Amygdala (tissue), 56 donors: ENCODE measurements at places on chromosomes 7 and 10.

DNA sequence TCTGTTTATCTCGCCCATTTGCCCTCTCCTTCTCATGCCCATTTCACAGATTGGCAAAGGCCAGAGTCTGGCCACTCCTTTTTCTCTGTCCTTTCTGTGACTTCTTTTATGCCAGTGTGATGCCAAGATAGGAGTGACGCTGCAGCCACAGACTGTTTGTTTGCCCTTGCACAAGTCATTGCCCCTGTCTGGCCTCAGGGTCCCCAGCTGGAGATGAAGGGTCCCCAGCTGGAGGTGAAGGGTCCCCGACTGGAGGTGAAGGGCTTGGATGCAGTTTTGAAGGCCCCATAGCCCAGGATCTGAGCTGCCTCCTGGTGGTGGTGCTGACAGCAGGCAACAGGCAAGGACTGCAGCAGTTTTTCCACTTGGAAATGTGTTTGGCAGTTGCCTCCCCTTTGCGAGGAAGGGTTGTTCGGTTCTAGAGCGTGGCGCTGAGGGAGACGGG lies 50.8 kb upstream of the SLC29A3 start:
- DNase-seq = peak; percentile 38

DNA sequence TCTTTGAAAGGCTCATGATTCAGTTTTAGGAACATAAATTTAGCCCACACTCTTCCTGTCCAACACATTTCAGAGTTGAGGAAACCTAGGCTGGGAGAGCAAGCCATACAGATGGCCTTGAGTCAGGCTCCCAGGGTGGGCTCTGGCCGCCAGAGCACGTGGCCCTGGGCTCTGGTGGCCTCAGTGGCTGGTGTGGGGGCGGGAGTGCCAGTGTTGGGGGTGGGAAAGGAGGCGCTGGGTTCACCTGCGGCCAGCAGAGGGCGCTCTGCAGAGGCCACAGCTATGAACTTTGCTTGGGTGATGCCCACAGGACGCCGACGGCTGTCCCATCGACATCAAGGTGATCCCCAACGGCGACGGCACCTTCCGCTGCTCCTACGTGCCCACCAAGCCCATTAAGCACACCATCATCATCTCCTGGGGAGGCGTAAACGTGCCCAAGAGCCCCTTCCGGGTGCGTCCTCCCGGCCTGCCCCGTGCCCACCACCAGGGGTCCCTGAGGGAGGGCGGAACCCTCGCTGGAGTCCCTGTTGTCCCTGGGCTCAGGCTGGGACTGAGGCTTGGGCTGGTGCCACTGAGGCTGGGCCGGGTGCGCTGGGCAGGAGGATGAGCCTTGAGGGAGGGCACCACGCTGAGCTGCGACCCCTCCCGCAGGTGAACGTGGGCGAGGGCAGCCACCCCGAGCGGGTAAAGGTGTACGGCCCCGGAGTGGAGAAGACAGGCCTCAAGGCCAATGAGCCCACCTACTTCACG lies 11.9 kb downstream of the FLNC start:
- no peak for DNase-seq

DNA sequence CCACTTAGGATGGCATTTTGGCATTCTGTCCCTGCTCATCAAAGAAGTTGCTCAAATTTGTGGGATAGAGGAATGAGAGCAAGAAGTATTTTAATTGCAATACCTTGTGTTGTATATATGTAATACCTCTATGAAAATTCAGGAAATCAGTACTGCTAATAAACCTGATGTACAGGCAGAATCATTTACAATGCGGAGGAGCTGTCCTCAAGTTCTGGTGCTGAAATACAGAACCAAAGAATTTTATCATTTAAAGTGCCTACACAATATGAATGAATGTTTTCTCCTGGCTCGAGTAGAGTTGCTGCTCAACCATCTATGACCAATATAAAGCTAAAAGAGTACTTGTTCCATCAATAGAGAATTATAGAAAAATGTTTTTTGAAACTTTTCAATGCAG lies 305.8 kb downstream of the PLXNA4 start:
- no peak for DNase-seq

GRCh38 chr7:55120501-55121198 lies 101.8 kb downstream of the EGFR start:
- DNase-seq = no peak

DNA sequence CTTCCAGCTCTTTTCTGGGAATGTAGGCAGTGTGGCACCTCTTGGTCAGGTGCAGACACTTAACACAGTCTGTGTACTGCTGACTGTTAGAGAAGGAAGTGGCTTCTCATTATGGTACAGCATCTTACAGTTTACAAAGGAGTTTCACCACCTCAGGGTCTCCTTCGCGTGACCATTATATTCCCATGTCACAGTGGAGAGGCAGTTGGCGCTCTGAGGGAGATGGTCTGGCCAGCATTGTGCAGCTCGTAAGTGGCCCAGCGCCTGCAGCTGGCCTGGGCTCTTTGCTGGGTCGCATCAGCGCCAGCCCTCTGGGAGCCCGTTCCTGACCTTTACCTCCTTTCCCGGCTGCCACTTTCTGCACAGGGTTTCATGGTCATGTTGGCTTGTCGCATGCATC lies 15.4 kb downstream of the TSPAN15 start:
- no peak for DNase-seq

DNA sequence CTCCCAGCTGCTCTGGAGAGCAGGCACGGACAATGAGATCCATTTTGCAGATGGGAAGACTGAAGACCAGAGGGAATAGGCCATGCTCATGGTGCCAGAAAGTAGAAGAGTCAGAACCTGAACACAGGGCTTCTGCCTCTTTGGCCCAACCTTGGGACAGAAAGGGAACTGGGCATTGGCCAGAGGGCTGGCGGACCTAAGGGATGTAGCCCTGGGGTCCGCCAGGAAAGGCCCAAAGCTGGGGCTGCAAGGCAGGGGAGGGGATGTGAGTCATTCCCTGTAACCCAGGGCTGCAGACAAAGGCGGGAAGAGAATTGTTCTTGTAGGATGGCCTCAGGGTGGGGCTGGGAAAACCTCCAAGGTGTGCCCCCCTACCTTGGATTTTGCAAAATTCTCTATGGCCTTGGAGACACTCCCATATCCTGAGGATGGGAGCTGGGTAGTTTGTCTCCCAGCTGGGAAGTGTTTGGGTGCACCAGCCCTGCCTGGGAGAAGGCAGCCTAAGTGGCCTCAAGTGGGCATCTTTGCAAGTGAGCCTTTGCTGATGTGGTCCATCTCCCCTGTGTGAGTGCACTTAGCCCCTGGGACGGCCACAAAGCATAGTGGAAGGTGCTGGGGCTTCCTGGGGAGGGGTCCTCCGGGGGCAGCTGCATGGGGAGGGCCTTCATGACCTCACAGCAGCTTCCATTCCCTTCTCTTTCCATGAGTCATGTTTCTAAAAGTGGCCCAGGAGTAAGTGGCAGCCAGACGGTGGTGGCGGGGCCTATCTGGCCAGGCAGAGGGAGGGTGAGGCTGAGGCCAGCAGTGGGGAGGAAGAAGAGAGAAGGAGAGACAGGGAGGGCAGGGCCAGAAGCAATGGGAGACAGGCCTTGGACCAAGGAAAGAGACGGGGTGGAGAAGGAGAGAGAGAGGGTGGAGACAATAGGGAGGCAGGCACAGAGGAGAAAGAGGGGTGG lies 9.2 kb downstream of the AQP1 start:
- no peak for DNase-seq

- DNase-seq = no peak
Observed at GRCh38 chr7:142798451-142799436, 28.0 kb downstream of the PRSS2 start.

DNA sequence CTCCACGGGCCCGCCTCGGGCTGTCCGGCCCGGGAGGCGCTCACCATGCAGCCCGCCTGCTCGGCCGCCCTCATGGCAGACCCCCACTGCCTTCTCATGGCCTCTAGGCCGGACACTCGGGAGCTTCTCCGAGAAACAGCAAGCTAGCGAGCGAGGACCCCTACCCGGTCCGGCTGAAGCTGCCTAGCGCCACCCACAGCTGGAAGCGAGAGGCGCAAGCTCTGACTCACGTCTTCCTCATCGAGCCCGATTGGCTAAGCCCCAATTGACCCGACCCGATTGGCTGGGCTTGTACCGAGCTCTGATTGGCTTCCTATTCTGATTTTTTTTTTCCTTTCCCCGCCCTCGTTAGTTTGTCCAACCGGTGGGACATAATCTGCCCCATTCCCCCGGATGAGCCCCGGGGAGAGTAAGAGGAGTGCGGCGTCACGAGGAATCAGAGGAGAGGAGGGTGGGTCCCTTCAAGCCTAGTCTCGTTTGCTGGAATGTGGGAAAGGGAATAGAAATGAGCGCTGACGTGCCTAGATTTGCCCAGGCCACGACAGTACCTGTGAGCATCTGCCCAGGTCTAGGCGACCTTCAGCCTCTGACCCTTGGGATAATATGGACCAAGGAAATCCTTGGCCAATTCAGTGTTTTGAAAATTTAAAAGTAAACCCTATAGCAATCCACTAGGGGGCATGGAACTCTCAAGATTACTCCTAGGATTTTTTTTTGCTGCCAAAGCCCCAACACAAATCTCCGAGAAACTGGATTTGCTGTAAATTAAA lies at the start of gene TYSND1:
TYSND1 (minus strand) TSS at position 212 of the 770 bp plus-strand sequence; CDS start at position 98, 114 bp downstream.
- peak; percentile 90 for DNase-seq

GRCh38 chr10:116255886-116256751 lies 16.9 kb downstream of the GFRA1 start:
- no peak for DNase-seq

DNA sequence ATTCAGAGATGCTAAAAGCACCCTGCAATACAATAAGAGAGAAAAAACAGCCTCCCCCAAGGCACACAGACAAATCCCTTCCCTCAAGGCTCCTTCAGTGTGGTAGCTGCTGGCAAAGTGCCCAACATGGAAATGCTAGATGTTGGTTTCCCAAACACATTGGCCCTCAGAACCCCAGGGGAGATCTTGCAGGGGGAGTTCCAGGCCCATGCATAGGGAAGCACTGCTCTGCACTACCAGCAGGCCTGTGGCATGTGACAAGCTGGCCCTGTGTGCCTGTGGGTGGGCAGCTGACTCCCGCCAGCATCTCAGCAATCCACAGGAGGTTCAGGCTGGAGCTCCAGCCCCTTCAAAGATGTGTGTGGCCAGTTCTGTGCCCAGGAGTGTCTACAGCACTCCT lies 16.8 kb upstream of the CSGALNACT2 start:
- no peak for DNase-seq

GRCh38 chr7:39616138-39616537 lies 7.2 kb upstream of the RALA start:
- no peak for DNase-seq

- no peak for DNase-seq
Observed at GRCh38 chr10:91604553-91605534, 28.0 kb downstream of the PPP1R3C start.
